ENCODE measurements at places on chromosomes 3 and 15.

- DNase-seq = no peak
Observed at GRCh38 chr3:18247776-18248310, 177.3 kb downstream of the SATB1 start.

- no peak for DNase-seq
Observed at GRCh38 chr15:66908744-66909095, 156.7 kb upstream of the SMAD3 start.

DNA sequence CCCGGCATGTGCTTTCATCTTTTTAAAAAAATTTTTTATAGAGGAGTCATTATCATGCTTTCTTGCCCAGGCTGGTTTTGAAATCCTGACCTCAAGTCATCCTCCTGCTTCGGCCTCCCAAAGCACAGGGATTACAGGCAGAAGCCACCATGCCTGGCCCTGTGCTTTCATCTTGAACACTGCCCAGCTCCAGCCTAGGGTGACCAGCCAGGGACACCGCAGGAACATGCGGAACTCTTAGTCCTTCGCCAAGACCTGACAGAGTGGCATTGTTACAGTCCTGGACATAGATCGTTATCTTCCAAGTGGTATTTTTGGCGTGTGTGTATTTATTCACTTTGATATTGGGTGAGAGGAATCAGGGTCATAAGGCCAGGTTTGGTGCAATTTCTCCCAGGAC is 7.9 kb upstream of the FURIN start:
- no peak for DNase-seq

GRCh38 chr3:53225181-53225580 is 30.6 kb downstream of the TKT start:
- DNase-seq = no peak

DNA sequence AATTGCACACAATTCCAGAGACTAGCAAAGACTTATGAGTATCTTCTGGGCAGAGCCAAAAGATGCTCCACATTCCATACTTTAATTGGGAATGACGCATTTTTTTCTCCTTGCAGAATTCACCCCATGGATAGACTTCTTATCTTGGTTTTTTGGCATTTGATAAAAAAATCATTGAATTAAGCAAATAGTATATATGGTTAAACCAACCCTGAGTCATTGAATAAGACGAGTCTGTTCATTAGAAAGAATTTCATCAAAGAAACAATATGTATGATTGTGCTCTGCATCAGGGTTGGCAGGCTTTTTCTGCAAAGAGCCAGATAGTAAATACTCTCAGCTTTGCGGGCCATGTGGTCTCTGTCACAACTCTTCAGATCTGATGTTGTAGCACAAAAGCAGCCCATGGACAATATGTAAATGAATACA is 9.2 kb upstream of the PDZRN3 start:
- no peak for DNase-seq
